ENCODE measurements at places on chromosomes 1 and 21.

GRCh38 chr1:68211761-68212380 is 20.5 kb downstream of the WLS start:
- DNase-seq = no peak

DNA sequence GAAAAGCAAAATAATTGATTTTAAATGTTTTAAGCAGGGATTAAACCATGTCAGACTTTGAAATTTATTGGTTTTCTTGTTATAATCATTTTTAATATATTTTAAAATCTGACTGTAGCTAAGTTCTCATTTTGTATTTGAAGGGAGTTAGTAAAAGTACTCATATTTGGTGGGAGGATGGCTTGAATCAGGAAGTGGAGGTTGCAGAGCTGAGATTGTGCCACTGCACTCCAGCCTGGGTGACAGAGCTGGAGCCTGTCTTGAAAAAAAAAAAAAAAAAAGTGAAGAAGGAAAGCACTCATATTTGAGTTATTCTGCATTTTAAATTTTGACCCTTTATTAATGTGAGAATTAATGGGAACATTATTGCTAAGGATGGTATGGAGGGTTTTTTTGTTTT is 106.0 kb downstream of the RABGAP1L start:
- DNase-seq = no peak

DNA sequence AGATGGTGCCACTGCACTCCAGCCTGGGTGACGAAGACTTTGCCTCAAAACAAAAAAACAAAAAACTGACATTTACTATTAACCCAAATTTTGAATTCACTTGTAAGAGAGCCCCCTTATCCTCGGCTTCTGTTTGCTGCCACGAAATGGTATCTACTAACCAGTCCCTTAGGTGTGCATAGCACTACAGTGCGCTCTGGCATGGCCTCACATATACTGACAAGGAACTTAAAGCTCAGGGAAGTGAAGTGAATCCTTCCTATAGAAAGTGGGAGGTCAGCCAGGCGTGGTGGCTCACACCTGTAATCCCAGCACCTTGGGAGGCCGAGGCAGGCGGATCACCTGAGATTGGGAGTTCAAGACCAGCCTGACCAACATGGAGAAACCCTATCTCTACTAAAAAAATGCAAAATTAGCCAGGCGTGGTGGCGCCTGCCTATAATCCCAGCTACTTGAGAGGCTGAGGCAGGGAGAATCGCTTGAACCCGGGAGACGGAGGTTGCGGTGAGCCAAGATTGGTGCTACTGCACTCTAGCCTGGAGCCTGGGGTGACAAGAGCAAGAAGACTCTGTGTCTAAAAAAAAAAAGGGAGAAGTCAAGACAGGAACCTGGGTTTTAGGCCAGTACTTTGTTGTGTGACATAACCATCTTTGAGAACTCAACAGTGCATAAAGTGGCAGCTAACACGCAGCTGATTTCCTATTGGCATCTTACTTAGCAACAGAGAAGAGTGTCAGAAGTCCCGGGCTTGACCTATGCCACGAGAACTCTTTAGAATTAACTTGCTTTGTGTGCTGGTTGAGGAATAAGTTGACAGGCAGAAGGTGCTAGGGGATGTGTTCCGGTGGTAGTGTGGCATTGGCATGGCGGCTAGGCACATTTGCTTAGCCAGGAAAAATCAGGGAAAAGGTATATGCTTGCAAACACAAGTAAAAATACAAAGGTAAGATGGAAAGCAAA is 16.8 kb downstream of the ERRFI1 start:
- DNase-seq = no peak

GRCh38 chr1:22739648-22740385 is 29.2 kb downstream of the EPHB2 start:
- DNase-seq = no peak

- DNase-seq = no peak
Observed at GRCh38 chr1:210360852-210361477, 32.3 kb downstream of the HHAT start.

Measured in left forelimb (tissue), 1 donor.